Spinal cord (tissue), 10 donors: ENCODE measurements at places on chromosomes 1 and 21. TPM values are rescaled to one million over a fixed set of nuclear protein-coding genes. Genes with fewer than 3 reads are reported as not detected.

- no peak for DNase-seq
Measured at GRCh38 chr1:118124064-118124463, 61.0 kb downstream of the SPAG17 start.

DNA sequence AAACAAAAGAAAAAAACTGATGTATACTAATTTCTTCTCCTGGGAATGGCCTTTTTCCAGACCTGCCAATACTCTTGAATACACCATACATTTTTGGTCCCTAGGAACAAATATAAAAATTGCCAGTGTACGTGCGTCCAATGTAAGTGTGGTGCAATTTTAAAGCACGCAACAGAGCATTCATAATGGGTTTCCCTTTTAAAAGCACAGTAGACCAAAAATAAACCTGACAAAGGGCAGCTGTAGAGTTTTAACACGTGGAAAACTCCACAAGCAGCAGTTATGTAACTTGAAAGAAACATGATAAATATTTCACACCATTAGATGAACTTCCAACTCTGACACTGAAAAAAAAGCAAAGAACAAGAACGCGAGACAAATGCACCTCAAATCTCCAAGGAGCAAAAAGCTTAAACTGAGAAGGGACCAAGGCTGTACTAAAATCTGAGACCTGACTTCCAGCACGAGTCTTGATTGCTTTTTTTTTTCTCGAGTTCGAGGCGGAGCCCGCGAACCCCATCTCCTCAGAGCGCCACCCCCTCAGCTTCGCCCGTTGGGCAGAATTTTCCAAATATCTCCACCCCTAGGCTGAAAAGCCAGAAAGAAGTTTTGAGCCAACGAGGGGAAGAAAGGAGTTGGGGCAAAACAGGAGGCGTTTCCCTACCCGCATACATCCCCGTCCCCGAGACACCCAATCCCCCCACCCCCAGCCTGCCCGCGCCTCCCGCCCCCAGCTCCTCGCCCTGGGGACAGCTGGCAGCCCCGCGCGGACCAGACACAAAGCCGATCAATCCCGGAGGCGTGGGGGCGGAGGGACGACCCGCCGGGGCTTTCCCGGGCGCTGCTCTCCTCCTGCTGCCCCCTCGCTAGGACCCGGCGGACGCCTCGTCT is at the start of gene JAM2:
JAM2 (plus strand) TSS at position 599 of the 891 bp plus-strand sequence. CDS start 564 bp downstream, outside the sequence.
- DNase-seq, result peak; percentile 83

DNA sequence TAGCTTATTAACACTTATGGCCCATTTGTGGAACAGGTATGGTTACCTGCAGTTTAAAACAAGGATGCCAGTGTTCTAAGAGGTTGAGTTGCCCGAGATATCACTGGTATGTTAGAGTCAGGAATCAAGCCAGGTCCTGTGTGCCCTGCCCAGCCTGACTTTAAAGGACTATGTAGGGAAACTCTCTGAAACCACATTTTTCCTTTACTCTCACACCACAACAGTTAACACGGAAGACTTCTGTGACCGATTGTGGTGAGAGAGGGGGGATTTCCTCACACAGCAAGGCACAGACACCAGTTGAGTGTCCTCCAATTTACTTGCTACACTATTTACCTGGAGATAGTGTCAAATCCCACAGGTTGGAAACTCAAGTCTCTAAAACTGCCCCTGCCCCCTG is 47.8 kb downstream of the UCK2 start:
- no peak for DNase-seq

The NUDT17 gene
- total RNA-seq, result 11.8 TPM

The EEIG2 gene
- 104 TPM for total RNA-seq

DNA sequence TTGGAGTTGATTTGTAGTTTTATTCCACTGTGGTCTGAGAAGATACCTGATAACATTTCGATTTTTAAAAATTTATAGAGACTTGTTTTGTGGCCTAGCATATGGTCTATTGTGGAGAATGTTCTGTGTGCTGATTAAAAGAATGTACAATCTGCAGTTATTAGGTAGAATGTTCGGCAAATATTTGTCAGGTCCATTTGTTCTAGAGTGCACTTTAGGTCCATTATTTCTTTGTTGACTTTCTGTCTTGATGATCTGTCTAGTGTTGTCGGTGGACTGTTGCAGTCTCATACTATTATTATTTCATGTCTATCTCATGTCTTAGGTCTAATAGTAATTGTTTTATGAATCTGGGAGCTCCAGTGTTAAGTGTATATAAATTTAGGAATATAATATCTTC is 116.8 kb downstream of the NME7 start:
- DNase-seq, result no peak

DNA sequence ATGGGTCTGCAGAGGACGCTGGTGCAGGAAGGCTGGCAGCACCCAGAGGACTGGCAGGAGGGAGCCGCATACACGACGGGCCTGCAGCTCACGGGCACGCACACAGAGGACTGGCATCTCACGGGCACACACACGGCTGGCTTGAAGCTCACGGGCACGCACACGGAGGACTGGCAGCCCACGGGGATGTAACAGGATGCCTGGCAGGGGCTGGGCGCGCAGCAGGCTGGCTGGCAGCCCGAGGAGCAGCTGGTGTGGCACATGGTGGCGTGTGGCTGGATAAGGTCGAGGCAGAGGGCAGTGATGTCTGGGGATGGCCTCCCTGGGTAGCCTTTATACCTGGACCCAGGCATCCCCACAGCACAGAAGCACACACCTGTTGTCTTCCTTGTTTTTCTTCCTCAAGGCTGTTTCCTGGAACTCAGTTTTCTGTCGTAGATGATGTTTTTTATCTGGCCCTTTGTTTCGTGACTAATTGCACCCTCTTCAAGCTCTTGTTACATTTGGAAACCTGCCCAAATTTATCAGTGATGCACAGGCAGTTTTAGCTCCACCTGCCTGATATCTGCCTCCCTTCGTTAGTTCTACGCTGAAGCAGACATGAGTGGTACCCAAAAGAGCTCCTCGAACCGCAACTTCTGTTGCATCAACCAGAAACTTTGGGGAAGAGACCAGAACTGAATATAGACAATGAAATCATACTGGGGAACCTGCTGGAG is at the start of gene KRTAP12-1:
KRTAP12-1 (minus strand) TSS at position 303 of the 719 bp plus-strand sequence; CDS start at position 263, 40 bp downstream.
- DNase-seq, result no peak

The CHIA gene
- total RNA-seq, result not detected

DNA sequence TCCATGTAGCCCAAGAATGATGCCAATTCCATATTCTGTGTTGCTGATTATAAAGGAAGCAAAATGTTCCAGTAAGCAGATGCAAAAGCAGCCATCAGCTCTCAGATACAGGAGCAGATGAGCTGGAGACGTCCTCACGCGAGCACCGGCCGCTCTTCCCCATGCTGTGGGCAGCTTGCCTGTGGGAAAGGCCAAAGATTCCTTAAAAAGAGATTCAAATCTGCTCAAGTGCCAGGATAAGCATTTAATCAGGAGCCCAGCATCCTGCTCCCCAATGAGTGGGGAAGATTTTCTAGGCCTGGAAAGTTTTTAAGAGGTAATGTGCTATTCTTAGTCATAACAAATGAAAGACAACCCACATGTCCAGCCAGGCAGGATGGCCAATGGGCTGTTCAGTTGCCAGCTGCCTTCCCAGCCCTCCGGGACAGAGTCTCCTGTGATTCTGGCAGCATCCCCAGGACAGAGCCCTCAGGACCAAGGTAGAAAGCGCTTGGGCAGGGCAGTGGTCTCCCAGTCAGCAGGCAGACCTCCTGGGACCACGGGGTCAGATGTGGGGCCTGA is 108.2 kb upstream of the TMPRSS2 start:
- peak; percentile 22 for DNase-seq

DNA sequence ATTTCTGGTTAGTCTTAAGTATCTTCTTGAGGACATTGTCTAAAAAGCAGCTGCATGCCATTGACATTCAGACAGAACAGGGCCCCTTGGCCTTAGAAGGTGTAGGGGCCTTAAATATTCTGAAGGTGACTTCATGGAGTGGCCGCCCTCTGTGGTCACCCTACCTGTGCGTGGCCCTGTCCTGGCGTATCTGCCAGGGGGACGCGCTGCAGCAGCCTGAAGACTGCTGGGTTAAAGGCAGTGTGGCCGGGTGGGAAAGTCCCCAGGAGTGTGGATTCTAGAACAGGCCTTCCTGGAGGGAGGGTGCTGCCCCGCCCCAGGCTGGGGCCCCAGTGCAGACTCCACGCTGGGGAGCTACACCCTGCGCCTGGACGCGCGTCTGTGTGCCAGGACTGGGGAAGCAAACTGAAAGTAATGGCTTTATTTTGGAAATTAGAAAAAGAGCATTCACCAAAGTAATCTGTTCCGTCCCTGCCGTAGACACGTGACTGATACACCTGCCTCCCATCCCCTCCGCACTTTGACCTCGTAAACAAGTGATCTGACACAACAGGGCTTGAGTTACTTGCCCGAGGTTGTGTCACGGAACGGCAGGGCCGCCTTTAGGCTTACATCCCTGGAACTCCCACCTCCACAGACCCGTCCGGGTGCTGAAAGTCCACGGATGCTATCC is 1.8 kb downstream of the AGPAT3 start:
- no peak for DNase-seq

The ANGPTL7 gene
- 6.1 TPM for total RNA-seq

The KLHL17 gene
- 5.4 TPM for total RNA-seq

The MAEL gene
- total RNA-seq, result 2.8 TPM

The NMNAT2 gene
- 35.3 TPM for total RNA-seq

DNA sequence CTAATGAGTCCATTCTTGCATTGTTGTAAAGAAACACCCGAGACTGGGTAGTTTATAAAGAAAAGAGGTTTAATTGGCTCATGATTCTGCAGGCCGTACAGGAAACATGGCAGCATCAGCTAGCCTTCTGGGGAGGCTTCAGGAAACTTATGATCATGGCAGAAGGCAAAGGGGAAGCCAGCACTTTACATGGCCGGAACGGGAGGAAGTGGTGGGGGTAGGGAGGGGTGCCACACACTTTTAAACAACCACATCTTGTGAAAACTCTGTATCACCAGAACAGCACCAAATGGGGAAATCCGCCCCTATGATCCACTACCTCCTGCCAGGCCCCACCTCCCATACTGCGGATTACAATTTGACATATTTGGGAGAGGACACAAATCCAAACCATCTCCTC is 43.9 kb downstream of the NOS1AP start:
- no peak for DNase-seq

DNA sequence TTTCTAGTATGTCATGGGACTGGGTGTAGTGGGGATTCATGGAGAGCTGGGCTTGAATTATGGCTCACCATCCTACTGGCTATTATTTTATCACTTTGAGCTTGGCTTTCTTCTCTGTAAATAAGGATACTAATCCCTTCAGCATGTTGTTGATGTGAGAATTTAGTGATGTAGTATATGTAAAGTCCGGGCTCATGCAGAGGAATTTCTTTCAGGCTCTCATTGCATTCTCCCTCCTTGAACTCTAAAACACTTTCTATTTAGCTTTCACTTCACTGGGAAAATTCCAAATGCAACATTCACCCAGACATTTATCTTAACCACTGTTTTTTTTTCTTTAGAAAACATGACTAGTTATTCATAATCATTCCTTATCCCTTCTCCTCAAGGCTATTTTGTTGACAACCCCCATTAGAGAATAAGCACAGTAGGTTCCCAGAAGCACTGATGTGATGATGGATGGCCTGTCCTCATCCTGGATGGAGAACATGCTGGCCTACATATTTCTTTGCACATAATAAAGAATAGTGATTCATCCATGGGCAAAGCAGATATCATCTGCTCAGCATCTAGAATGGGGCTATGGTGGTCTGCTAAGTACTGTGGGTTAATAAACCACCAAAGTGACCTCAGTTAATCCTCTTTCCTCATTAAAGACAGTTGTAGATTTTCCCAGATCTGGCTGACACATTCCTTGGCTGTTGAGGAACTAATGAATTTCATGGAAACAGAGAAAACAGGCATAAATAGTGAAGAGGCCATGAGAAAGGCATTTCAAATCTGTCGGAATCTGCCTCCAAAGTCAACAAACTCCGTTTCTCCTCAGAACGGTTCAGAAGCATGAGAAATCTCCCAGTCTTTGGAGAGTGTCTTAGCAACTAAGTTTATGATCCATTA is 68.0 kb upstream of the CYP2J2 start:
- no peak for DNase-seq

- no peak for DNase-seq
Measured at GRCh38 chr1:161913482-161914140, 110.1 kb downstream of the OLFML2B start.

GRCh38 chr1:62232871-62233278 is 38.2 kb downstream of the L1TD1 start:
- DNase-seq, result no peak

- DNase-seq, result peak; percentile 58
Measured at GRCh38 chr1:225554216-225554812, 98.6 kb downstream of the ENAH start.

The NEK2 gene
- 6.9 TPM for total RNA-seq

- no peak for DNase-seq
Measured at GRCh38 chr21:37711286-37711829, 204.9 kb downstream of the KCNJ6 start.

DNA sequence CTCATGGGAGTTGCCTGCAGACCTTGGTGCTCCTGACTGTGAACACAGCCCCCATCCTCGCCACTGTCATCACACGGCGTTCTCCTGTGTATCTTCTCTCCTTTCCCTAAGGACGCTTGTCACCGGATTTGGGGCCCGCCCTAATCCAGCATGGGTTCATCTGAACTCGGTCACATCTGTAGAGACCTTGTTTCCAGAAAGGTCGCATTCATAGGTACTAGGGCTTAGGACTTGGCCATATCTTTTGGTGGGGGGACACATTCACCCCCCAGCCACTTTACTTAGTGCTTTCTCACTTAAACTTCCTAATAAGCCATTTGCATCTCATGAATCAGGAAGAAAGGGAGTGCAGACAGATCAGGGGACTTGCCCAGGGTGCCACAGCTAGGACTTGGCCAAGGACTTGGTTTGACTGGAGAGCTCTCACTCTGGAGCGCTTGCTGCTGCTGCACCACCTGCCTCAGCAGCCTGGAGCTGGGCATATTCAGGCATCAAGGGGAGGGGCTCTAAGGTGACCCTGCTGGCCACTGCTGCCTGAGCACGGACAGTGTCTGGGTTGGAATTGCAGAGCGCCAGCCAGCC is 9.7 kb downstream of the NPPA start:
- DNase-seq, result no peak

DNA sequence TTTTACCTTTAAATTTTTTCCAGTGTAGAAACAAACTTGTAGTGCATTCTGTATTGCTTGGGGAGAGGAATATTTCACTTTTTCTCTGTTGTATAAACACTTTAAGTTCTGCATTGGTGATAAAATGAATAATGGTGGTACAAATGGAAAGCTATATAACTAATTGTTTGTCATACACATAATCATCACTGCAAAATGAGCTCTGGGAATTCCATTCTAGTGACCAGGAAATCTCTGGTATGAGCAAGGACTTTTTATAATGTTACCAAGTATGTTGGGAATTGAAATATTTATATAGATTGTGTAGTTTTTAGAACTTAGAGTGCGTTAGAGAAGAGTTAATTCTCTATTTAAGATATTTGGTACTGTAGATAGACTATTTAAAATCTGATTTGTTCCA is 5.0 kb upstream of the FMN2 start:
- DNase-seq, result no peak

- peak; percentile 39 for DNase-seq
Measured at GRCh38 chr1:44267438-44267837, 54.2 kb downstream of the DMAP1 start.

- DNase-seq, result no peak
Measured at GRCh38 chr21:36141513-36141925, 6.6 kb downstream of the CBR3 start.
